ENCODE measurements at places on chromosomes 4 and X.

- no peak for DNase-seq
Observed at GRCh38 chr4:7444731-7445130, 10.0 kb upstream of the PSAPL1 start.

- no peak for DNase-seq
Observed at GRCh38 chrX:47817897-47818296, 18.8 kb upstream of the ZNF81 start.

DNA sequence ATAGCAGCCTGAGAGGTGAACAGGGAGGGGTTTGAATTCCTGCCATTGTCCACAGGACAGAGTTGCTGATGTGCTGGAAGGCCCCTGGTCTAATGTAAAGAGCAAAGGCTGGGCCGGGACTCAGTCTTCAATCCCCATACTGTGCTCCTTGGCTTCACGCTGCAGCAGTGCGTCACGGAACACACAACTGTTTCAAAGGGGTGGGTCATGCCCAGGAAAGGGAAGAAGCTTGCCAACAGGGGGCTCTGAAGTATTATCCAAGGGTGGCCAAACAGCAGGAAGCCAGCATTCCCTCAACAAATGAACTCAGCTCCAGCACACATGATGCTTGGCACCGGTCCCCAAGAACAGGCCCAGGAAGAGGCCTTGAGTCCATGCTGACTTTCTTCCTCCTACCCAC lies 122.5 kb downstream of the NFKB1 start:
- peak; percentile 37 for DNase-seq

- DNase-seq, result no peak
Observed at GRCh38 chr4:52718123-52718522, 33.1 kb downstream of the ERVMER34-1 start.
